ENCODE measurements at places on chromosomes 6 and 20. TPM values are rescaled to one million over a fixed set of nuclear protein-coding genes. Genes with fewer than 3 reads are reported as not detected.

SLC35F1 gene
- 11.3 TPM for total RNA-seq

MYH7B gene
- 0.18 TPM for total RNA-seq

GPX5 gene
- total RNA-seq = not detected

KCNK16 gene
- not detected for total RNA-seq

OR2B6 gene
- not detected for total RNA-seq

GRM1 gene
- total RNA-seq = 0.14 TPM

MYL9 gene
- total RNA-seq = 25.0 TPM

CST4 gene
- total RNA-seq = not detected
